ENCODE measurements at places on chromosomes 3 and 15. TPM values are rescaled to one million over a fixed set of nuclear protein-coding genes. Genes with fewer than 3 reads are reported as not detected.

Gene CX3CR1
- 0.13 TPM for polyA plus RNA-seq

- no peak overlapping the region for H3K4me3 ChIP-seq
- no peaks in the 10 kb centered on the region for H3K36me3 ChIP-seq
- DNase-seq = no peak
- no peak overlapping the region for H3K27ac ChIP-seq
- no peaks in the 10 kb centered on the region for H3K27me3 ChIP-seq
These were observed 124.8 kb upstream of the NR2E3 start for GRCh38 chr15:71685420-71685993.

- H3K4me3 ChIP-seq = no peak overlapping the region
- H3K4me1 ChIP-seq = peaks cover 4% of the 10 kb centered on the region
- no peaks in the 10 kb centered on the region for H3K27me3 ChIP-seq
- peak overlapping the region; percentile 10 for H3K27ac ChIP-seq
These were observed 270.9 kb downstream of the ERC2 start for GRCh38 chr3:56197259-56197965.

DNA sequence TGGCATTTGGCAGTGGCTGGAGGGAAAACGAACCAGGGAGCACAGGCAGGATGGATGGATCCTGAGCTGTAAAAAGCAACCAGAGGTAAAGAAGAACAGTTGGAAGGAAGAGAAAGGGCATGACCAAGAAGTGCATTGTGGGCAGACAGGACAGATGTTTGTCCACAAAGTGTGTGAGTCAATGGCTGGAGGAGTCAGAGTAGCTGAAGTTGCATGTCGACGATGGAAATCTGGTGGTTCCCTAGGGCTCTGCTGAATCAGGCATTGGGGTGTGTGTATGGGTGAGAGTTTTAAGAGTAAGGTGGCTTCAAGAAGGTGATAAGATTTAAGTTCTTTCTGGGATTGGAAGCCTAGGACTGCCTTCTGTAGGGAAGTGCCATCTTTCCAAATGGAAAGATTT, 214.0 kb upstream of the BHLHE40 start:
- H3K27me3 ChIP-seq = no peaks in the 10 kb centered on the region
- no peak overlapping the region for H3K4me3 ChIP-seq
- H3K27ac ChIP-seq = no peak overlapping the region

DNA sequence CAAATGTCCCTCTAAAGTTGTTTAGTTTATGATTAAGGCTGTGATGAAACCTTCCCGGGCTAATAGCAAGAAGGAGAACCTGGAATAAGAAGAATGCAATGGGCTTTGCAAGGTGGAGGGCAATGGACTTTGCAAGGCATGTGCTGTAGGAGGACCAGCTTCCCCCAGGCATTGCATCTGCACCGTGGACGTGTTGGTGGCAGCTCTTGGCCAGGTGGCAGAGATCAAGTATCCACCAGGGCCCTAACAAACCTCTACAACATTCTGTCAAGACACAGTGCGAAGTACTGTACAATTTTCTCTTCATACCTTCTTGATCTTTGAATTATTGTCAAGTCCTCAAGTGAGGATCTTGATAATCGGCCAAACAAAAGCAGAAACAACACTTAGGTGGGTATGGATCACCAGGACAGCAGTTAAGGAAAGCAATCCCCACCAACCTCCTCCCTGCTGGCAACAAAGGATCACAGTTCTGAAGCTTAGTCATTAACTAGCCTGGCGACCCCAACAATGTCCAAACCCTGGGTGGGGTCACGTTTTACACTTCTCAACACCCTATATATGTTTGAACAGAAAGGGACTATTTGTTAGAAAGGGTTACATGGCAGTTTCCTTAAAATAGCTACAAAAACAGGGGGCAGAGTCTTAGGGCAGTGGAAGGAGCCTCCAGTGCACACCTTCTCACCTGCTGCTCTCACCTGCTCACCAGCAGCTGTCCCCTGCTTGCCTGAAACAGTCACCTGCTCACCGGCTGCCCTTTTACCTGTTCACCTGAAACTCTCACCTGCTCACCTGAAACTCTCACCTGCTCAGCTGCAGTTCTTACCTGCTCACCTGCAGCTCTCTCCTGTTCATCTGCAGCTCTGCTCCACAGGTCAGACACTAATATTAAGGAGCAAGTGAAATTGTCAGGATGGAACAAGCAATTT, 137.9 kb upstream of the LIPC start:
- H3K4me1 ChIP-seq = no peaks in the 10 kb centered on the region
- no peak for DNase-seq
- H3K27ac ChIP-seq = no peak overlapping the region
- H3K36me3 ChIP-seq = no peaks in the 10 kb centered on the region
